ENCODE measurements at places on chromosomes 12 and 14.

- no peak for DNase-seq
Observed at GRCh38 chr14:74029136-74029535, 10.0 kb downstream of the BBOF1 start.

DNA sequence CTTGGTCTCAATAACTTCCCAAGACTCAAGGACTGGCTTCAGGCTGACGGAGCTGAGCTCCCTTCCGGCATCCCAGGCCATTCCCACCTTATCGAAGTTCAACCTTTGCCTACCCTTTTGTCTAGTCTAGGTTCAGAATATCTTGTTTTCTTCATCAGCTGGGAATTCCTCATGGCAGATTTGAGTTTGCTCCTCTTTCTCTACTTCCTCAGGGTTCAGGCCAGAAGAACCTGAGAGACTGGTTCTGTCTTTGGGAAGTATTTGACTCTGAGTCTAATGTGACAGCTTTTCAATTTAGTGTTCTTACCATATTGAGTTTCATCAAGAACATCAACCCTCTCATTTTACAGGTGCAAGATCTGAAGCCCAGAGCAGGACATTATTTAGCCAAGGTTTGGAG lies 2.1 kb downstream of the BIN2 start:
- no peak for DNase-seq

- DNase-seq: no peak
Observed at GRCh38 chr14:30287579-30288445, 271.1 kb upstream of the G2E3 start.

DNA sequence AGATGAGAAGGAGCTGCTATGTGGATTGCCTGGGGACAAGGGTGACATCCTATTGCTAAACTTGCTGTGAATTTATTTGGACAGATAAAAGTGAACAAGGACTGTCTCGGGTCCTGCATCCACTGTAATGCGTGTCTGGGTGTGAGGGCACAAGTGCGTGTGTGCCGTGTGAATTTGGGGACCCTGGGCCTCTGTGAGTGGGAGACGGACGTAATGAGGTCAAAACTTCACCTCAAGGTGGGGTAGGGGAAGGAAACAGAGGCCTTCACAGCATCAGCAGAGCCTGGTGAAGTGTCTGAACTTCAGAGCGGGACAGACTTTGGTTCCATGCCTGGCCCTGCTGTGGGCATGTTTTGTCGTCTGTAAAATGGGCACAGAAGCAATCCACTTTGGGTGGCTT lies 14.8 kb downstream of the ASB2 start:
- no peak for DNase-seq

DNA sequence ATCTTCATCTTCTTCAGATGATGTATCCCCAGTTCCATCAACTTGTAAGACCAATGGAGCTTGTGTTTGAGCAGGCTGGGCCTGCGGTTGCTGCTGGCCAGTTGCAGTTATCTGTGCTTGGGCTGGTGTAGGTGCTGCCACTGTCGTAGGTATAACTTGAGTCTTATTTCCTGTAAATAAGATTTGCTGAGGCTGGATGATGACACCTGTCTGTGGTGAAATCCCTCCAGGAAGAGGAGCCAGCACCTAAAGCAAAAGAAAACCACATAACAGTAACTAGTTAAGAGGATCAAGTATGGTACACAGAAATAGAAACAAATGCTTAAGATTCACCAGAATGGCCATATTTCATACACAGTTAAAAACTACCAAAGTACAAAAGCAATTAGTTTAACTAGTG lies 28.2 kb downstream of the GTF2A1 start:
- DNase-seq: no peak

- no peak for DNase-seq
Observed at GRCh38 chr12:123269395-123269892, 2.2 kb downstream of the CDK2AP1 start.

- no peak for DNase-seq
Observed at GRCh38 chr14:56145965-56146364, 27.8 kb downstream of the PELI2 start.

GRCh38 chr12:114913871-114914801 lies 230.2 kb upstream of the TBX3 start:
- peak; percentile 32 for DNase-seq

DNA sequence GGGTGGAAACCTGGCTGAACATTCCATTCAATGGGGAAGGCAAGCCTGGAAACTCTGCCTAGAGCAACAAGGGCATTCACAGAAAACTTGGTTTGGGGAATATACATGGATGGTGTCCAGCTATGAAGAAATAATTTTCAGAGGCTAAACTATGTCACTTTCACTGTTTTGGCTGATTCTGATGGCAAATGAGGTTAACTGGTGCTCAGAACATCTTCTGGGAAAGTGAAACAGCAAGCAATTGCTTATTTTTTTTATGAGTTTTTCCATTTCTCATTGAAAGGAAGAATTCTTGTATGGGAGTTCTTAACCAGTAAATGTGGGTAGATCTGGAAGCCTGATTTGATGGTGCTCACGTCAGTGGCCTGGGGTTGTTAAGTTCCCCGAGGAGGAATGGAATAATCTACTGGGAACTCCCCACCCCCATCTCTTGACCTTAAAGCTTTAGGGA lies 132.8 kb upstream of the BTG1 start:
- no peak for DNase-seq

DNA sequence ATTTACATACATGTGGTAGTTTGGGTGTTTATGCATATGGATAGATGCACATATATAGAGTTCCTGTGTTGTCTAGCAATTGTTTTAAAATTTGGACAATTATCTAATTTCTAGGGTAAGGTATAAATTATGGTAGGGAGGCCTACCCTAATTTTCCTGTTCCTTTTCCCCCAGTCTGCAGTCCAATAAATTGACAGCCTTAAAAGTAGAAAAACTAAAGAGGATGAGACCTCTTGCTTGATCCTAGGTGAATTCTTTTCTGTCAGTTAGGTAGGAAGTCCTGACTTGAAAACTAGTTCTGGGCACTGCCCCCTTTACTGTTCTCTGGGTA lies 2.1 kb upstream of the CDKN1B start:
- no peak for DNase-seq

DNA sequence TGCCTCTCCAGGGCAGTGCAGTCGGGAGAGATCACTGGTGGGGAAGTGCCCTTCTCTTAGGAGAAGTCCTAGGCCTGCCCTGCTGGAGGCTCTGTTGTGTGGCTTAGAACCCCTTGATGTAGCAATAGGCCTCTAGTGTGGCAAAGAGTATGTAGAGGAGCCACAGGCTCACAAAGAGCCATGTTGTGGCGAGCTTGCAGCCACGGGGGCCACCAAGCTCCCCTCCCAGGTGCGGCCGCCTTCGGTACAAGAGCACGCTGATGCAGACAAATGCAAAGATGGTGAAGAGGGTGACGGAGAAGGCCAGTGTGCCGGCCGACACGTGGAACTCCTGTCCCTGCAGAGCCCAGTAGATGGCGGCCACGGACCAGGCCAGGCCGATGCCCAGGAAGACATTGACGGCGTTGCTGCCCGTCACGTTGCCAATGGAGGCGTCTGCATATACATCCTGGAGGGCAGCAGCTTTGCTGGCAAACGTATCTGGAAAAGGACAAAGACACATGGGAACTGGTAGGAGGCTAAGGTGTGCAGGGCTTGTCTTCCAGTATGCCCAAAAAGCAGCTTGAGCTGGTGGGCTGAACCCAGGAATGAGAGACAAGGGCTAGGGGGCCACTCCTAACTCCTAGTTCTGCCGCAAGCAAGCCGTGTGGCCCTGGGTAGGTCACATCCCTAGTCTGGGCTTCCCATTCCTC lies 142.8 kb downstream of the SLC8A3 start:
- DNase-seq: no peak

GRCh38 chr12:49789992-49790391 lies 38.2 kb downstream of the NCKAP5L start:
- DNase-seq: no peak

GRCh38 chr14:69648480-69649451 lies 37.4 kb downstream of the SUSD6 start:
- DNase-seq: no peak

GRCh38 chr12:52423661-52424500 lies 10.3 kb downstream of the KRT75 start:
- no peak for DNase-seq

DNA sequence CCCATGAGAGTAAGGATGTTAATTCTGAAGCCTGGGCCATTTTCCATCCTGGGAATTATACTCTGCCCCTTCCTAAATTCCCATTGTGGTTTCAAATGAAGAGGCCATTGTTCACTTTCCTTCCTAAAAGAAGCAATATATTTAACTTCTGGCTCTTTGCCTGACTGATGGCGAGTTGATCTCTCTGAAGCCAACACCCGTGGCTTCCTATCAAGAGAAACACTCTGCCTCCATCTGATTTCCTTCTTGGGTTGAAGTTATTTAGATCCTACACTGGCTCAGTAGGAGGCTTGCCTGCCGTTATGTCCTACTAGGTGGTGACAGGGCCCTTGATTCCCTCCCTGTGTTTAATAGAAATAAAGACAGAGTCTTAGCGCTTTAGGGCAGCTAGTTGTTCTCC lies 97.4 kb downstream of the PRKCH start:
- no peak for DNase-seq

- DNase-seq: no peak
Observed at GRCh38 chr12:77070800-77071449, 5.6 kb upstream of the E2F7 start.

DNA sequence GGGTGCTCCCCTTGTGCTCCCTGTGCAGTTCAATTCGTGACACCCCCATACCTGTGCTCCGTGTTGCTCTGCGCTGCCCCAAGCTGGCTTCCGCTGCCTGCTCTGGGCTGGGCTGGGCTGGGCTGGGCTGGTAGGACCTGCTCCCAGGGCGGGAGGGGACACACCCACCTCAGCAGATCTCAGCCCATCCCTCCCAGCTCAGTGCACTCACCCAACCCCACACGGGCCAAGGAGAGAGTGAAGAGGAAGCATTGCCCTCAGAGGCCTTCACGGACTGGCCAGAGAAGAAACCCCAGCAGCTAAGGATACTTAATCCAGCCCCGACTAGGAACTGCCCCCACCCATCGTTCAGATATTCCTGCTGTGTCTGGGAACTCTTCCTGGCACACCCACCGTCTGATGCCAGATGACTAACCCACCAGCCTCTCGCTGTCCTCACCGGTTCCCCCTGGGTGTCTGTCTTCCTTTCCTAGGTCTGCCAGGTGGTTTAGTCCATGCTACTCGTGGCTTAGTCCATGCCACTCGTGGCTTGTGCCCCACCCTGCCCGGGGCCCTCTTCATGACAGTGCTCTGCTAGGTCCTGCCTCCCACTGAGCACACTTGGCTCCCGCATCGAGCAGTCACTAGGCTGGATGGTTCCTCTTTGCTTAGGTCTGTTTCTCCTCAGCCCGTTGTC lies at the start of gene LPAR5:
TSS of gene LPAR5 (minus strand) at position 104 of the 676 bp plus-strand sequence. CDS start 14,711 bp downstream, outside the sequence.
- DNase-seq: no peak

DNA sequence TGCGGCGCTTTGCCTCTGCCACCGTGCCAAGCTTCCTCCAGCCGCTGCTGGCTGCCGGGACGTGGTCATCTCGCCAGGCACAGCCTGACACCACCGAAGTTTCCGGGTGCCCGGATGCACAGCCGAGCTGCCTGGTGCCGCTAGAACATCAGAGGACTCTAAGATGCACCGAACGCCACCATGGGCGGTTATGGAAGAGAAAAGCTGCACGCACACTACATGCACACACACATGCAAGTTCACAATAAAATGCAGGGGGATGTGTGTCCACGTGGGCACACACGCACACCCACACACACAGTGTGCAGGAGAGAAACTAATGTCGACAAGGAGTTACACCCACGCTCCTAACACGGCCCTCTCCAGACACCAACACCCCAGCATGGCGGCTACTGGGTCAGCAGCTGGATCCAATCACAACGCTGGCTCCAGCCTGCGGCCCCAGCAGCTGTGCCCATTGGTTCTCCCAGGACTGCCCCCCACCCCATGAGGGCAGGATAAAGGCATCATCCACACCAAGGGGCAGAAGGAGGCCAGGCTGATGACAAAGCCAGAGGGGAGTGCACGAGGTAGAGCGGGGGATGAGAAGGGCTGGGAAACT lies 82.7 kb downstream of the BCL11B start:
- no peak for DNase-seq

DNA sequence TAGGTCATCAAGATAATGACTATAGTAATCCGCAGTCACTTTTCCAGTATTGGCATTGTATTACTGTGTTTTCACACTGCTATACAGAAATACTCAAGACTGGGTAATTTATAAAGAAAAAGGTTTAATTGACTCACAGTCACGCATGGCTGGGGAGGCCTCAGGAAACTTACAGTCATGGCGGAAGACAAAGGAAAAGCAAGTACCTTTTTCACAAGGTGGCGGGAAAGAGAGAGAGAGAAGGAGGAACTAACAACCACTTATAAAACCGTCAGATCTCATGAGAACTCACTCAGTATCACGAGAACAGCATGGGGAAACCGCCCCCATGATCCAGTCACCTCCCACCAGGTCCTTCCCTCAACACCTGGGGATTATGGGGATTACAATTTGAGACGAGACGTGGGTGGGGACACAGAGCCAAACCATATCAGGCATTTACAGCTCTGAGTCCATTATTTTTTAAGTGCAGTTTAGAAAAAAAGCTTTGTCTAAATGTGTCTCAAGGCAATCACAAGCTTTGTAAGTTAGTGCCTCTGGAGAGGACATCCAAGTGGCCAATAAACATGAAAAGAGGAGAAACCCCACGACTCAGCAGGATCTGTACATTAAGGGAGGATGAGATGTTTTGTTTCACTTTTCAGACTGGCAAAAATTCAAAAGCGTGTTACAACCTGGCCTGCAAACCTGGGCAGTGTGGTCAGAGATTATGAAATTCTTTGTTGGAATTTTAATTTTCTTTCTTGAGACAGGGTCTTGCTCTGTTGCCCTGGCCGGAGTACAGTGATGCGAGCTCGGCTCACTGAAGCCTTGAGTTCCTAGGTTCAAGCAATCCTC lies 82.0 kb downstream of the DNAH10 start:
- DNase-seq: no peak

DNA sequence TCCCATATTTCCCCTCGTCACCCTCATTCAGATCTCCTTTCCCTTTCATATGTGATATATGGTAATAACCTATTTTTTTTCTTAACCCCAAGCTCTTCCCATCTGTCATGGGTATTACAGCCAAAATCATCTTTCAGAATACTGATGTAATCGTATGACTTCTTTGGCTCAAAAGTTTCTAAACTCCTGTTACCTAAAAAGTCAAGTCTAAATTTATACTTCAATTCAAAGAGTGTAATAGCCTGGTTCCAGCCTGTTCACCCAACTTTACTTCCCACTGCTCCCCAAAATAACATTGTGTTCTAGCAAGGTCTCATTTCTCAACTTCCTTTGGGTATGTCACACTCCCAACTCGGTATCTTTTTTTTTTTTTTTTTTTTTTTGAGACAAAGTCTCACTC lies 48.5 kb downstream of the TBK1 start:
- no peak for DNase-seq

- DNase-seq: no peak
Observed at GRCh38 chr12:85266356-85266755, 13.7 kb upstream of the ALX1 start.

DNA sequence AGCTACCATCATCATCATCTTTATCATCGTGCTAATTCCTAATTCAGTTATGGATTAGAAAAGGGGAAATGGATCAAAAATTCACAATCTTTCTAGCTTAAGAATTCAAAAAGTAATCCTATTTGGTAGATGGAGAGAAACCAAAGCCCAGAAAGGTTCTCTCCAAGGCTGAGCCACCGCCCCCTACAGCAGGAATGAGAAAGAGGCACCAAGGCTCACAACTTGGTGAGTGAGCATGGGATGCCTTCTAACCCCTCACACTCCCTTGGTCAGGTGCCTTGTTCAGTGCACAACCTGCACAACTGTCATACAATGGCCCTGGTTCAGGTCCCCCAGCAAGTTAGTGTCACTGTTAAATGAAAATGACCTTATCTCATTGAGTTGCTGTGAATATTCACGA lies 171.5 kb downstream of the ANO2 start:
- DNase-seq: no peak

Measured in kidney epithelial cell (primary cell).